ENCODE measurements at places on chromosomes 13 and 19. TPM values are rescaled to one million over a fixed set of nuclear protein-coding genes. Genes with fewer than 3 reads are reported as not detected.
A peak's percentile ranks its signal among the peaks of the same experiment; 100 is the strongest.

GRCh38 chr13:110649551-110649950, 34.2 kb downstream of the NAXD start:
- no peak for DNase-seq

- DNase-seq, result no peak
Measured at GRCh38 chr13:77751513-77752456, 54.3 kb downstream of the SLAIN1 start.

GRCh38 chr13:35791184-35791851, 314.8 kb upstream of the MAB21L1 start:
- no peak for DNase-seq

CRX gene
- total RNA-seq, result not detected

DNA sequence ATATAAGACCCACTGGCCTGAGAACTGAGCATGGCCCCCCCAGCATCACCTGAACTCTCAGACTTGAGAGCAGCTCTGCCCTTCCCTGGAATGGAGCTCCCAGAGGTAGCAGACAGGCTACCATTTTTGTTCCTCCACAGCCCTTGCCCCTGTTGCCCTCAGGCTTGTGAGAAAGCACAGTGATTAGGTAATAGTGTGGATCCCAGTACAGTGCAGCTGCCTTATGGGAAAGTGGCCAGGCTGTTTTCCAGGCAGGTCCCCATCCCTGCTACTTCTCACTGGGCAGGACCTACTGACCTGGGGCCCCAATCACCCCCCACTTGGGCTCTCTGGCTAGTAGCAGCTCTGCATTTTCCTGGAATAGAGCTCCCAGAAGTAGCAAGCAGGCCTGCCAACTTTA, 834.0 kb downstream of the DACH1 start:
- DNase-seq, result no peak

STOML3 gene
- not detected for total RNA-seq

DNA sequence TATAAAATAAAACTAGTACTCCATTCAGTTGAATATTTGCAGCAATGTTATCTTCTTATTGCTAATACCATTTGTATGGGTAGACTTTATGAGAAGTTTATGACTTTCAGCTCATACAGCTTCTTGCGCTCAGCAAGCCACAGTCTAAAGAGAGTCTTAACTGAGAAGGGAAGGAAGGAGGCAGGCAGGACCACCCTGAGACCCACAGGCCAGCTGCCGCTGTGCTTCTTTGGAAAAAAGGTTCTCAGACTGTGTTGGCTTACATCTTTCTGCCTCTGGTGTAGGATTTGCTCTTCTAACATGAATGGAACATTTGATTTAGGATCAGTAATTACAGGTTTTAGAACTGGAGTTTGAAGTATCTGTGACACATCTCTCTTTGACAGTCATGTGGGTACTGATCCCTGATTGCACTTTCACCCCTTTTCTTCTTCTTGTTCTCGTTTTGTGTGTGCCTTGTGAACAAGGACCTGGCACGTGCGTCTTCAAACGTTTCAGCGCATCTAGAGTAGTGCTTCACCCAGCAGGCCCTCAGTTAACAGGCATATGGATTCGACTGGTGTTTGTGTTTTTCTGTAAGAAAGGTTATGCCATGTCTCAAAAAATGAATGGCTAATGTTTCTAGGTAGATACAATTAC, 7.1 kb upstream of the GPR18 start:
- no peak for DNase-seq

- DNase-seq, result no peak
Measured at GRCh38 chr19:14505488-14506239, 9.7 kb upstream of the GIPC1 start.

DNA sequence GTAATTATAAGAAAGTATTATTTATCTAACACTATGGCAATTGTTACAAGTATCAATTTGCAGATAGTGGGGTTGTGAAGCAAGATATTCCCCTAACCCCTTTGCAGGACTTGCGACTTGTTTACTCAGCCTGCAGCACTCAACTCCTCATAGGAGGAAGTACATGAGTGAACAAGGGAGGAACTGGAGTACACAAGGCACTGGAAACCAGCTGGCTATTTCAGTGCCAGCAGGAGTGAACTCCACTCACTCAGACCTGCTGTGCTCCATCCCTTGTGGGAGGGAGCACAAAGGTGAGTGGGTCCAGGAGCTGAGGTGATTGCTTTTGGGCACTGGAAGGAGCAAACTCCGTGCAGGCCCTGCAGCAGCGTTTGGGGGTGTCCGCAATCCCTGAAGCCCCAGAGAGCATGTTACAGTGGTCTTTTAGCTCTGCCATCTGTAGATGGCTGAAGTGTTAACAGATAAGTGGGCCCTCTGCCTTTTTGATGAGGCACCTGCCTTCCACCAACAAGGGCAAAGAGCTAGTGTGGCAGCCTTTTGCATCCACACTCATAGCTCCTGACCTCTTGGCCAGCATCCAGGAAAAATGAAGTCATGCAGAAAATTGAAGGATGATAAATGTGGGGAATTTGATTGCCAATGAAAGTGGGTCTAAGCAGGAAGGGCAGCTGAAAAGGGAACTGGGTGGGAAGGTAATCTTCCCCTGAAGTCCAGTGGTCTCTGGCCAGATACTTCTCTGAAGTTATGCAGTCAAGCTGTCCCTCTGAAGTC, 802.2 kb upstream of the MIR17HG start:
- no peak for DNase-seq

DNA sequence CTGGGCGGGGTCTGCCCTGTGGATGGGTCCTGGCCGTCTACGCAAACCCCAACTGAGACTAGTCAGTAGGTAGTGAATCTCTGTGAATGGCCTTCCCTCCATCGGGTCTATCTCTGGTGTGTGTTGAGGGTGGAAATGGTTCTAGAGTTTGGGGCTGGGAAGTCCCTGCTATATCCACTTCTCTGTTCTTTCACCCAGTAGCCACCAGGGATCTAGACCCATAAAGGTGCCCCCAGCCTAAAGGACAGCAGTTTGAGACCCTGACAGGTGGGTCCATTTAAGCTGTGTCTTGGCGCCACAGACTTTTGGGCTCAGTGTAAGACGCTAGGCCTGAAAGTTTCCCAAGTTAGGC, 57.7 kb downstream of the ZNF568 start:
- DNase-seq, result no peak

CD177 gene
- total RNA-seq, result 0.72 TPM

DNA sequence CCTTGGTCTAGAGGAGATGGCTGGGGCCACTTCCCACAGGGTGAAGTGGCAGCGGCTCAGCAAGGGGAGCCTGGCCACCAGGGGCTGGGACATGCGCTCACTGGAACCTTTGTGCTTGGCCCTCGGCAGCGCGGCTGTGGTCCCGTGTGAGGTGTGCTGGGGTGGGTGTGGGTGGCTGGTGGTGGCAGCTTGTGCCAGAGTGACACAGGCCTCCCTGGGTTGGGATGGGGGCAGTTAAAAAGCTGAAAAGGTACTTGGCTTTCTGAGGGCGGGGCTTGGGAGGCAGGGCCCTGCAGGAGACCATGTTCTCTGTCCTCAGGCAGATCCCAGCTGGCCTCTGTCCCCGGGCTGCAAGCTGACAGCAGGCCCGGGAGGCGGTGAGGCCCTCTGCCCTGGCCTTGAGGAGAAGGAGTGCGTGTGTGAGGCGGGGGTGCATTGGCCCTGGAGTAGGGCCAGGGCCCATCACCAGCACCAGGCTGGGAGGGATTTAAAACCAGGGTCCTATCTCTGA, 17.3 kb downstream of the MPND start:
- no peak for DNase-seq

- DNase-seq, result no peak
Measured at GRCh38 chr19:10288662-10289166, 1.0 kb upstream of the ICAM5 start.

NKG7 gene
- total RNA-seq, result 0.56 TPM

DNA sequence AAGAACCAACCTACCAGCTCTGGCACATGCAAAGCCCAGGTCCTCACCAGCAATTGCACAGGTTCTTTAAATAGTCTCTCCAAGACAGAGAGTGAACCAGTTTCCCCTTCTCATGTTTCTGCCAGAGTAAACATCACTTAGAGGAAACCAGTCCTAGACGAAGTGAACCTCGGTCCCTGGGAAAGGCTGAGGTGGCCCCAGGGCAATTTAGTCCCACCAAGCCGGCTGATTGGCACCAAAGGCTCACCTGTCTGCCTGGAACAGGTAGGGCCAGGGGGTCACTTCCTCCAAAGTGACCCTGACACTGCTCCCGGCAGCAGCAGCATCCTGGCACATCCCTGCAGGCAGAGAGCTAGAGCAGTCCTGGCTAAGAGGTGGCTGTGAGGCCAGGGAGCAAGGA, 122.9 kb upstream of the ZNF507 start:
- DNase-seq, result no peak

GRCh38 chr13:39688699-39689405, 33.4 kb downstream of the COG6 start:
- DNase-seq, result no peak

- no peak for DNase-seq
Measured at GRCh38 chr13:46126552-46127357, 21.9 kb upstream of the CPB2 start.

DNA sequence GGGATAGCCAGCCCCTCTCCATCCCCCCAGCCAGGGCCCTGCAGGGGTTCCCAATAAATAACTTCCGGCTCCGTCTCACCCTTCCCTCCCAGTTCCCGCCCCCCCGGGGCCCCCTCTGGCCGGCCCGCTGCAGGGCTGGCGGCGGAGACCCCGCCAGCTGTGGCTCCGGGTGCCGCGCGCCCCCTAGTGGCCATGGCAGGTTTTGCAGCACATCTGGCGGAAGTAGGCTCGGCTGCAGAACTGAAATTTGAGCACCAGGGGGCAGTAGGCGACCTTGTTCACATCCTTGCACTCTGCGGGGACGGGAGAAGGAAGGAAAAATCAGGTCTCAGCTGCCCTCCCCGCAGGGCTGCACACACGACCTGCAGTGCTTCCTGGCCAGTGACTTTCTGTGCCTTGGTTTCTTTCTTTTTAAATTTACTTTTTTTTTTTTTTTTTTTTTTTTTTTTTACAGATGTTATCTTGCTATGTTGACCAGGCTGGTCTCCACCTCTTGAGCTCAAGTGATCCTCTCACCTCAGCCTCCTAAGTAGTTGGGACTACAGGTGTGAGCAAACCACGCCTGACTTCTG, 3.6 kb upstream of the MYO1F start:
- peak; percentile 81 for DNase-seq

GRCh38 chr19:42279155-42279901, 10.3 kb downstream of the CIC start:
- no peak for DNase-seq

- no peak for DNase-seq
Measured at GRCh38 chr13:21033212-21033840, 28.1 kb downstream of the LATS2 start.

DNA sequence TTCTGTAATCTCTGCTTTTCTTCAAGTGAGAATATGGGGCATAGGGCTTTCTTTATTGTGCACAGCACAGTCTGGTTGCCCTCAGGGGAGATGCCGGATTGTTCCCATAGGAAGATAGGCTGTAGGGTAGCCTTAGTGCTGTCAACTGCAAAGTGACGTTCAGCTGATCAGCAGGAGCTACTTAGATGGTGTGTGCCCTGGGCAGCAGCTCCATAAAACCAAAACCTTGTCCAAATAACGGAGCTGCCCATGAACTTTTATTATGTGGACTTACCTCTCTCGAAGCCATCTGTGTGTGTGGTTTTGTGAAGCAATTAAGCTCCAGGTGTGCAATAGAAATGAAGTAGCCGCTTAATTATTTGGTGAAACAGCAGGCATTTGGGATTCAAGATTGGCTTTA, 120.0 kb upstream of the RNF113B start:
- no peak for DNase-seq

KCNJ14 gene
- total RNA-seq, result 0.63 TPM

DNA sequence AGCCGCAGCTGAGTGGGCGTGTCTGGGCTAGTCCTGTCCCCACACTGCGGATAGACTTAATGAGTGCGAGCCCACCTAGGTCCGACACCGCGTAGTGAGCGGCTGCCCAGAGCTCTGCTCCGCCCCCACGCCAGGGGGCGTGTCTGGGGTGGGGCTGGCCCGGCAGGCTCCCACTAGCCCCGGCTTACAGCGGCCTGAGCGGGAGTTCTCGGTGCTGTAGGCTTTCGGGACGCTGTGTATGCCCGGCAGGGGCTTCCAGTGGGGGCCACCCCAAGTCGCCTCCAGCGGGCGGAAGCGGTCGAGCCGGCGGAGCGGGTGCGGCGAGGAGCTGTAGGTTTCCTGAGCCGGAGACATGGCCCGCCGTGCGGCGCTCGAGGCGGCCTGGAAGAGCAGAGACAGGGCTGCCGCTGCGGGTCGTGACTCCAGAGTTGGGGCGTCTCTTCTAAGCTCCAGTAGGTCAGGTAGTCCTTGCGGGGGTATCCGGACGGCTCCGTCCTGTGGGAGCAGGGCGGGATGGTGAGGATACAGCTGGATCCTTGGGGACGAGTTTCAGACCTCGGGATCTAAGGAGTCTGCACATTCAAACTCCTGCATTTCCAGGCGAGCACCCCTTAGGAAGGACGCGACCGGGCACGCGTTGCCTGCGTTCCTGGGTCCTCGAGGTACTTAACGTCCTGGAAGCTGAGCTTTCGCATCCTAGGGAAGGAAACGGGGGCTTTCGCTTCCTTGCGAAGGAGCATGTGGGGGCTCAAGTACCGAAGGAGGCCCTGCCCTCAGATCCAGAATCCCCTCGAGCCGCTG, 1.2 kb downstream of the CGB7 start:
- DNase-seq, result no peak

DNA sequence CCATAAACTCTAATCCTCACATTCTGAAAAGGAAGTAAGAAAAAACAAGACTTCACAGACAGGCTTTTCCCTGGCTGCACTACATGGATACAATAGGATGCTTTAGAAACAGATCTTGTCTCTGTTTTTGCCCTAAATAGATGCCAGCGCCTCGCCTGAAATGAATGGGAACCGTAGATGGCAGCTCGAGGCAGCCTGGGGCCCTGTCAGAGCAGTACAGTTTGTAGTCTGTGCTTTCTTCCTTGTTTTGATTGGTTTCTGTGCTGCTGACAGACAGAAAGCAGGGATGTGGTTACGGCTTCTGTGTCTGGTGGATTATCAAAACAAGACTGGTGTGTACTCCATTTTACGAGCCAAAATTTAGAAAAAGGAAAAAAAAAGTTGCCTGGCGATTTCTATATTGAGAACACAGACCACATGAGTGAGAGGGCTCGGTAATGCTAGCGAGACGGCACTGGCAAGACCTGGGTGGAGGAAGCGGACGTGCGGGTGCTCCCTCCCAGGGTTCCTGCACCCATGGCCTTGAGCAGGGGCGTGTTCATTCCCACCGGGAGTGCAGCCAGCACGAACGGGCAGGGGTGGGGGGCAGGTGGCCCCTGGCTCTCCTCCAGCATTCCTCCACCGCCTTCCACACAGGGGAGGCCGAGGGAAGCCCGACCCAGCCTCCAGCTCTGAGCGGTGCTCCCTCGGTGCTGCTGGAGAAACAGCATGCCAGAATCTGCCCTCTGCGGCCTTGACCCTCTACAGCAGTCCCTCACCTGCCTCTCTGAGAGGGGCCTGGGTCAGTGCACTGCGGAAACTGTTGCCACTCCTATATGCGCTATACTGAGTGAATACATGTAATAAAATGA, 37.6 kb upstream of the C1QTNF9 start:
- no peak for DNase-seq

Measured in omental fat pad (tissue), 4 donors.